ENCODE measurements at places on chromosomes 3 and 15.
A peak's percentile ranks its signal among the peaks of the same experiment; 100 is the strongest.

DNA sequence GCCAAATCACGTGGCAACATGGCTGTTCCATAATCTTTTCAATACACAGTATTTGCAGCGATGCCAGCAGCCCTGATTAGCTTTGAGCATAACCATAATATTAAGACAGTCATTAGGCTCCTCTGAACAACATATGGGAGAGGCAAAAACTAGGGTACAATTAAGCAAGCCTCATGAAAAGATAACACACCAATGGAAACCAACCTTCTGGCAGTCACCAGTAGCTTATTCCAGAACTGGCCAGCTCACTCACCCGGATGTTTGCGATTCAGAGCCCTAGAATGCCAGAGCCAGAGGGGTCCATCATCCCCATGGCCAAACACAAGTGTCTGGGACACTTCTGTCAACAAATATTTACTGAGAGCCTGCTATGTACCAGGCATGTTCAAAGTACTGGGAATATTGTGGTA is 48.8 kb upstream of the PLXND1 start:
- DNase-seq, result no peak

DNA sequence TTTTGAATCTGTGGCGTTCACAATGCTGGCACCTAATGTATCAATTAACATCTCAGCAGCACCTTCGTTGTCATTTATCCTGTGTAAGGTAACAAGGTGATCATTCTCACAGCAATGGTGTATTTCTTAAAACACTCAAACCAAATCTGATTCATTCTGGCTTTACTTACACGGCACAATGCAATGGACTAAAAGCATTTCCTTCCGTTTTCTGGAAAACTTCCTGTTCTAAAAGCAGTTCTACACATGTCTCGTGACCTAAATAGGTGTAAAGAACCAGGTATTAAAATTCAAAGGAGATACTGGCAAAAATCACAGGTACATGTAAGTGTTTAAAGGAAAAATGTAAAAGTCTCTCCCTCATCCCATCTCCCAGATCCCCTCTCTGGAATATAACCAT is 77.8 kb downstream of the BTD start:
- no peak for DNase-seq

GRCh38 chr15:39502611-39503195 is 78.2 kb upstream of the THBS1 start:
- DNase-seq, result no peak

DNA sequence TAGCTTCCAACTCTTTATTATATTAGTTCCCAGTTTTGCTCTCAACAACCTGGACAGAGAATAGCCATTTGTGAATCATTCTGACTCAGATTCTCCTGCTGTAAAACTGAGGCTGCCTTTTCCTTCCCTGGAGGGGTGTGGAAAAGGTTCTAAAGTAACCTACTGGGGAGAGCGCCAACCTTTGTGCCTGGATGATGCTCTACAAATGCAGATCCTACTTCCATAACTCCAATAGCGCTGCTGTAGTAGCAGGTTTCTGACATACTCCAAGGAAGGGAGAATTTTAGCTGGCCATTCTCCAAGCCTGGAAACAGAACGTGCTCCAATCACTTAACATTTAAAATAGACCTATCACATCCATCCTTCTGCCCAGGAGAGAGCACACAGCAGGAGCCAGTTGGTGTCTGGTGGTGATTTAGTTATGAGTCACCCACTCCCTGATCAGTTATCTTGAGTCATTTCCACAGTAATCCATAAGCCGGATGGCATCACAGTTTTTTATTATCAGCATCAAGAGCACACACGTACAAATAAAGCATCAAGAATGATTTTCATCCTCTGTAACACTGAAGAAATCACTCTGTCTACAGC is 38.3 kb downstream of the MYH15 start:
- DNase-seq, result no peak

DNA sequence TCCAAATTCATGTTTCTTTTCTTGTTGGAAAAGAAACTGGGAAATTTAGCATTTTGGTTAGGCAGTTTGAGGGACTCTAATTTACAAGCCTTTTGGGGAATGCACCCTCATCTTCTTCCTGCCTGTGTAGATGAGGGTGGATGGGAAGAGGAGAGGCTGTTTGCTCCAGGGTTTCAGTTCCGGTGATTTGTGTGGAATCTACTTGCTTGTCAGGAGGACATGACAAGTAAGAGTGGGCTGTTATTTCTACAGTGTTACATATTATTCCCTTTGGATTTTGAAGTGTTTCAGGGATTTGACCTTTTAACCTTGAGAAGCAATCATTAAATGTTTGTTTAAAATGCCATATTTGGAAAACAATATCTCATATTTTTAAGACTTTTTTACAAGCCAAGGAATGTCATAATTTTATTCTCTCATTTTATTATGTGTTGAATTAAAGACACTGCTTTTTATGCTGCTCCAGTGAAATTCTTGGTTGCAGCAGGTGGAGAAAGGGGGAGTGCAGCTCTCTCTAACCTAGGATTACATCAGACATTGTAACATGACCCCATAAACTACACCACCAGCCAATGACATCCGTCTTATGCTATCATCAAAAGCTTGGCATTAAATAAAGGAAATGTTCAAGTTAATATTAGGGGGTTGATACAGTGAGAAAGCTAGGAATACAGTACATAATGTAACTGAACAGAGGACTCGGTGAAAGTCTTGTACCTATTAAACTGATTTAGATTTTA is 30.2 kb downstream of the PLAAT1 start:
- DNase-seq, result no peak

DNA sequence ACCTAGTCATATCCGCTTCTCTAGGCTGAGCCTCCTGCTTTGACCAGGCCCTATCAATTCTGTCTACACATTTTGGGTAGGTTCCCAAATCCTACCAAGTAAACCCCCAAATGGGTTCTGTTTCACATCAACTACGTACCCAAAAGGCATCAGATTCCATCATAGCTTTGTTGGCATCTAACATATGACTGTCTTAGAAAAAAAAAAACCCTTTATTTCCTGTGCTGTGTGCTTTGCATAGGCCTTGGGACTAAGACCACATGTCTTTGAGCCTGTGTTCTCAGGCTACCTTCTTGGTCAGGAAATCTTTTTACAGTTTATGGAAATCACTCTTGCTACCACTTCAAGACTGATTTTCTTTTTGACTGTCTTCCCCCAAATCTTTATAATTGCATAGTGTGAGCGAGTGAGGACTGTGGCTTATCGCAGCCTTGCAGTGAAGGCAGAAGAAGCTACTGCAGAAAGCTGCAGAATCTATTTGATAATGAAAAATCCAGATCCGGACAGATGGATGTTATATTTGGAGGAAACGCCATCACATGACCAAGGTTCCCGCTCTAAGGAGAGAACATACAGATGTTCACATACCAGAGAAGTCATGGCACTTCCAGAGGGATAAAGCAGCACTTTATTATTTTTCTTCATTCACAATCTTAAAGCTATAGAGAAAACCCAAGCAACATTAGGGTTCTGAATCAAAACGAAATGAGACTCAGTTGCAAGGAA is 111.2 kb downstream of the EOMES start:
- no peak for DNase-seq

DNA sequence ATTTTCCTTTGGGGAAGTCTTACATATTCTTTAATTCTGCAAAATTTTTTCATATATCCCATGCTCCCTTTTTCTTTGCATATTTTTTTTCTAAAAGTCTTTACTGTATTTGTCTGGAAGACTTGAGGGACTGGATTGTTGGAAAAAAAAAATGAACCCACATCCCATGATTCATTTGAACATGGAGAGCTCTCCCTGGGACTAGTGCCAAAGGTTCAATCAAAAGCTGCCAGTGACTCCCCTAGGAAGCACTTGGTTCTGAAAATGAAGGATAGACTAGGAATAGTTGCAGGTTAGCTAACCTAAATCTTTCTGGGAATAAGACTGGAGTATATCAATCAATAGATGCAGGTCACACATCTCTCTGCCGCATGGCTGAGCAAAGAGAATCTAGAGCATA is 16.4 kb upstream of the BNC1 start:
- DNase-seq, result no peak

GRCh38 chr3:81544385-81544784 is 217.1 kb downstream of the GBE1 start:
- no peak for DNase-seq

GRCh38 chr3:189337673-189338091 is 165.9 kb downstream of the TPRG1 start:
- no peak for DNase-seq

DNA sequence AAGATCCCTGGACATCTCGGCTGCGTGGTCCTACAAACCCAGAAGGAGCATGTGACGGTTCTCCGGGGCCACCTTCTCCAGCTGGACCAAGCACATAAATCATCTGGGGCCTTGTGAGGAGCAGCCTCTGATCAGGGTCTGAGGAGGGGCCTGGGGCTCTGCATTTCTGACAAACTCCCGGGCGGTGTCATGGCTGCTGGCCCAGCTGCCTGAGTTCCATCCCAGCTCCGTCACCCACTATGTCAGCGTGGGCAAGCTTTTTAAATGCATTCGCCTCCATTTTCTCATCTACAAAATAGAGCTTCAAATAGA is 126.3 kb upstream of the MEF2A start:
- DNase-seq, result no peak

- DNase-seq, result no peak
Observed at GRCh38 chr15:27585041-27585640, 514.0 kb downstream of the OCA2 start.

DNA sequence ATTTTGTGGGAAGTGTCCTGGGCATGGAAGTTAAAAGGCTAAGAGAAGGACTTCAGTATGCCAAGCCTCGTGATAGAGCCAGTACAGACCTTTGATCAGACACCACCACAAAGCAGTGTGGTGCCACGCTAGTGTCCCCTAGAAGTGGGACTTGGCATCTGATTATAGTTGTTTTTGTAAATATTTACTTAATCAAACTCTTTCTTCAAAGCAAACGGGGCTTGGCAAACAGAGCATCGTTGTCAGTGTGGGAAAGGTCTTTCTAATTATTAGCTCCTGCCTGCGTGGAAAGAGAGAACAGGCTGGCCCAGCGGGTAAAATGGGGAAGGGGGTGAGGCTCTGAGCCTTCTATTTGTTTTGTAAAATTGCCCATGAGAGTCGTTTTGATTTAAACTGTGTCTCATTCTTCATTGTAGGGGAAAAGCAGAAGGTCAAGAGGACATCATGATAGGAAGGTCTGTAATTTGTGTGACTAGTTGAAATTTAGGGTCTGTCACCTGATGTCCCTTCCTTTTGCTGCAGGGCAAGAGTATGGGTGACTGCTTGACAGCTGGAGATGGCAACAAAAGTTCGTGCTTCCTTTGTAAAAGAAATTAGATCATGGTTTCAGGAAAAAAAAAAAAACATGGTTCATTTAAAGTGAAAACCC is 105.0 kb downstream of the IQCH start:
- no peak for DNase-seq

GRCh38 chr3:177061369-177061768 is 135.9 kb downstream of the TBL1XR1 start:
- no peak for DNase-seq

- DNase-seq, result no peak
Observed at GRCh38 chr15:99958426-99959097, 225.3 kb upstream of the LYSMD4 start.

GRCh38 chr3:73734211-73735089 is 109.7 kb upstream of the PDZRN3 start:
- DNase-seq, result no peak

- no peak for DNase-seq
Observed at GRCh38 chr3:110236976-110237610, 834.5 kb upstream of the NECTIN3 start.

GRCh38 chr15:91116113-91117067 is 16.3 kb downstream of the SV2B start:
- DNase-seq, result no peak

DNA sequence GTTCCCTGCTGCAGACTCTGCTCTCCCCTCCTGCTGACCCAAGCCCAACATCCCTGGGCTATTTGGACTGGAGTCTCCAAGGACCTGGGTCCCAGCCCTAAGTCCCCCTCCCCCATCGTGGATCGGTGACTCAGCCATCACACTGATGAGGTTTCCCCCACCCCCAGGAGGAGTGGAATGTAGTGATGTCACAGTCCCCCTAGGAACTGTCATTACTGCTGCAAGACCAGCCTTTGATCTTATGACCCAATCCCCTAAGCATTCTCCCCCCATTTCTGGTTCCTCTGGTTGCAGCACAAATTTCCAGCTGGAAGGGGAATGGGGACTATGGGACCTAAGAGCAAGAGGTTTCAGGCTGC is 63.4 kb upstream of the CSPG4 start:
- DNase-seq, result no peak

- peak; percentile 50 for DNase-seq
Observed at GRCh38 chr3:195270079-195270816, 711 bp downstream of the XXYLT1 start.

- DNase-seq, result no peak
Observed at GRCh38 chr3:16496408-16497222, 16.9 kb downstream of the RFTN1 start.

DNA sequence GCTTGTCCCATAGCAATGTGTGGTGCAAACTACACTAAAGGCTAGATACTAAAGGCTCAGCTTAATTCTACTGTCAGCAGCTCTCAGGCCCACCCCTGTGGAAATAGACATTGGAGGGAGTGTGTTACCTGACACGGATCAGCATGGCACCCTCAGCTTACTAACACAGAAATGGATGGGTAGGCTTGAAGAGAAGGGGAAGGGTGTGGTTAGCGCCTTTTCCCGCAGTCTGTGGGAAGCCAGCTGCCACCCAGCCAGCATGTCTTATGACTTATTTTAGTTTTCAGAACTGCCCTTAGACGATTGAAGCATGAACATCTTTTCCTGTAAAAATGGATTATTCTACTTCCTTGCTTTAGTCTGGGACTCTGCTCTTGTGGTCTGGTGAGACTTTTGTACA is 25.8 kb upstream of the ADPGK start:
- no peak for DNase-seq

- DNase-seq, result no peak
Observed at GRCh38 chr15:74421302-74422245, 12.2 kb downstream of the SEMA7A start.

DNA sequence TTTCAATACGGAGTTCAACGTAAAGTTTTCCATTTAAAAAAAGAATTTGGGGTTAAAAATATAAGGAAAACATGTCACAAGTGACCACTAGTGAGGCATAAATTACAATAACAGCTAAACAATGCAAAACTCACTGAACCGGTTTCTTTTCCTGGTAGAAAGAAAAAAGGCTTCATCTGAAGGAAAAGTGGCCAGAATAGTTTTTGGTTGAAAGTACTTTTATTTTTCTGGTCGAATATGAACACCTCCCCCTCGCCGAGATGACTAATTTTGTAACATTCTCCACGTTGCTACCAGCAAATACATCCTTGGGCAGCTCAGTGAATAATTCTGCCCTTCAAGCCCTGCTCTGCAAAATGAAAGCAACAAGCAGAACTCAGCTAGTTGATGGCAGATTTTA is 3.9 kb upstream of the SRGAP3 start:
- DNase-seq, result no peak
